ENCODE measurements at places on chromosomes 3 and 15.

DNA sequence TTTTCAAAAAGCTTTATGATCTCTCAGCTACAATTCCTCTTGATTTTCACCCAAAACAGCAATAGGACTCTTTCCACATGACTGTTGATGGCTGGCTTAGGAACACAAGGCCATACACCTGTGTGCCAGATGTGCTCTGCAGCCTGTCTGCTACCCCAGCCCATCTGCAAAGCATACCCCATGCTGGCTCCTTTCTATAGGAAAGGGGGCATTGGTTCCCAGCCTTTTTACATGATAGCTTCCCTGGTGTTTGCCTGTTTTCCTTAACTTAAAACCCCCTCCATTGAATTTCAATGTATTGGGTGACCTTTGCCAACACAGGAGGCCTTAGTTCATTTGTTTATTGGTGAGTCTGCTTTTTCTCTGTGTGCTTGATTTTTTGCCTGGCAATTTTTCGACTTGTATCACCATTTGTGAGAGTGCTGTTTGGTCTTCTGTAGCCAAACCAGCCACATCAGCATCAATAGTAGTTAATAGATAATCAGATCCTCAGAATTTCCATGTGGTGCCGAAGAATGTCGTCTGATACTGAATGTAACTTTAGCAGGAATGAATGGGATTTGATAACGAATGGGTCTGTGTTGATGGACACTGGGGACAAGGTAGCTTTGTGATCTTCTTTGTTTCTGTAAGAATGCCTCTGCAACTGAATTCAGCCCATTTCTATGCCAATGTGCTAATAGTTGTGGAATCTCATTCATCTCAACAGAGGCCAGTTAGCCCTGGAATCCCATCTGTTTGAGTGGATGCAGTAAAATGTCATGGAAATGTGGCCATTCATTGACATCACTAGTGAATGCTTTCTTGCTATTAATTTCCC lies 272.2 kb upstream of the RARB start:
- DNase-seq, result no peak

- DNase-seq, result no peak
These were observed 80.4 kb downstream of the IGF1R start for GRCh38 chr15:98728811-98729160.

DNA sequence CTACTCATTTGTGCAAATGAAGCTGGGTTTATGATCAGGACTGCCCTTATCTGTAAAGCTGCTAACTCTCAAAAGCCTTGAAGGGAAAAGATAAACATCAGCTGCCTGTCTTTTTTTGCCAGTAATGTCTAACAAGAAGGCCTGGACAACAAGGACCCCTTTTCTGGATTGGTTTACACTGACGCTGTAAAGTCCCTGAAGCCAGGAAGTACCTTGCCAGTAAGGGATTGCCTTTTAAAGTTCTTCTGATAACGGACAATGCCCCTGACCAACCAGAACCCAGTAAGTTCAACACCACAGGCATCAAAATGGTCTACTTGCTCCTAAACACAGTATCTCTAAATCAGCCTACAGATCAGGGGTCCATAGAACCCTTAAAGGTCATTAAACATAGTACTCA lies 178.0 kb downstream of the PCCB start:
- DNase-seq, result no peak

GRCh38 chr3:25428789-25429335 lies 799 bp downstream of the RARB start:
- no peak for DNase-seq

- no peak for DNase-seq
These were observed 158.7 kb downstream of the APBA2 start for GRCh38 chr15:29044503-29044901.

DNA sequence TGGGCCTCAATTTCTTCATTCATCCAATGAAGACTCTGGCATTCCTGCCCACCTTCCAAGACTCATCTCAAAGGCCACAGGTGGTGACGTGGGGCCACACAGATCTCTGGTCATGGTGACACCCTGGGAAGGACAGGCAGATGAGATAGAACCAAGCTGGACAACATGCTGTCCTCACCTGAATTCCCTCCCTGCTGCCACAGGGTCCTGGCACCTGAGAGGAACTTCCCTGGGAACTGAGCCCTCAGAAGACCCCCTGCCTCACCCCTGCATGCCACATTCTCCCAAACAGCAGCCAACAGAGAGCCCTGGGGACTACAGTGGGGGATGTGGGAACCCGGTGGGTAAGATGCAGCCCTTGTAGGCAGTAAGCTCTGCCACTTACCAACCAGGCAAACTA lies 10.7 kb downstream of the KLF15 start:
- no peak for DNase-seq

GRCh38 chr3:134312072-134312872 lies 61.6 kb upstream of the RYK start:
- DNase-seq, result no peak

GRCh38 chr3:128390867-128391266 lies 75.8 kb downstream of the DNAJB8 start:
- DNase-seq, result no peak

DNA sequence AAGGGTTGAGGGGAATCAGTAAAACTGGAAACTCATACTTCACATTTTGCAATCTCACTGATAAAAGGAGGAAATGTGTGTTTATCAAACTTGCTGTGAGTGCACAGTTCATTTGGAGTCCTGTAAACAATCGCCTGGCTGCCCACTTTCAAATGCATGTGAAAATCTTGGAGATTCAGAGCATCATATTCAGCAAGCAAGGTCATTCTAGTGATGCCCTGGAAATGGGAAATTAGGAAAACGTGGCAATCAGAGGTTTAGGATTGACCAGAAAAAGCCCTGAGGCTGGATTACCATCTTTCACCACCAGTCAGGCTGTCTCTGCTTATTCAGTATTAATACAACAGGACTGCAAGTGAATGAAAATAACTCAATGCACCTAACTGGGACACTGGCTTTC lies 23.9 kb downstream of the DPH6 start:
- no peak for DNase-seq

- DNase-seq, result no peak
These were observed 1.4 kb upstream of the ILDR1 start for GRCh38 chr3:122023335-122023910.

- DNase-seq, result peak; percentile 90
These were observed 768 bp upstream of the SEMA5B start for GRCh38 chr3:123028233-123028828.

DNA sequence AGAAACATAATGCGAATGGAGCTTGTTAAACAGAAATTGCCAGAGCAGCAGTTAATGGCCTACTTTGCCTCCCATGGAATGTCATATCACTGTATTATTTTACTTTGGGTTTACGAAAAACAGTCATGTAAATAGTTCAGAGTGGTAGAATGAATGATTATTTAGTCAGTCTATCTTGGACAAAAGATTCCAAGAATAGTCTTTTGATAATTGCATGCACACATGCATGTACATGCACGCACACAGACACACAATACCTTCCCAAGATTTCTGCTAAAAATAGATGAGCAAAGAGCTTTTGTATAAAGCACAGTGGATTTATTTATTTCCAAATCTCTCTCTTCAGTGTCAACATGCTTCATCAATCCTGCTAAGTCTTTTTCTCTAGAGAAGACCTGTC lies 800.7 kb downstream of the DIPK2A start:
- DNase-seq, result no peak

GRCh38 chr3:184260724-184261269 lies 556 bp downstream of the CAMK2N2 start:
- peak; percentile 53 for DNase-seq

DNA sequence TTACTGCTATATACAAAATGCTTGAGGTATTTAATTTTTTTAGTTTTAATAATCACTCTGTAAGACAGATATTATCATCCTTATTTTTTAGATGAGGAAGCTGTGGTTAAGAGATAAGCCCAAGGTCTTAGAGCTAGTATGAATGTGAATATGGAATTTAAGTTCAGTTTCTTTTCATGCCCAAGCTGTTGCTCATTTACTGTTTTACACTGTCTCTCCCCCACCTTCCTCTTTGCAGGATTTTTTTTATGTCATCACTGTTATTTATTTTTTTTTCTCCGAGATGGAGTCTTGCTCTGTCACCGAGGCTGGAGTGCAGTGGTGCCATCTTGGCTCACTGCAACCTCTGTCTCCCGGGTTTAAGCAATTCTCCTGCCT lies 22.5 kb downstream of the MAP2K5 start:
- no peak for DNase-seq

DNA sequence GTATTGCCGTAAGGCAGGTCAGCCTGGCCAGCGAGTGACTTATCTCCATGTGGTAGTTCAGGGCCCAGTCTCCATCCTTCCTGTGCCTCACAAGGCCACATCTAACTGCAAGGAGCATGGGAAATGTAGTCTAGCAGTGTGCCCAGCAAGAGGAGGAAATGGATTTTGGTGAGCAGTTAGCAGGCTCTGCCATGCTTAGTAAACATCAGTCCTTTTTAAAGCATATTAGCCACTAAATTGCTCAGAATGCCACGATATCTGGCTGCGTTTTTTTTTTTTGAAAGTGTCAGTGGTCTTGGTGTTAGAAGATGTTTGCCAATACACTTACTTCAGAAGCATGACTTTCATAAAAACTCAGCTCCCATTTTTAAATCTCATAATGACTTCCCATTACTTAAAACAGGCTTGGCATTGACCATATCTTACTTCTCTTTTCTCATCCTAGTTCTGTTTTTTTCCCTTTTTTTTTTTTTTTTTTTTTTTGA lies 470.2 kb upstream of the TPRG1 start:
- no peak for DNase-seq

DNA sequence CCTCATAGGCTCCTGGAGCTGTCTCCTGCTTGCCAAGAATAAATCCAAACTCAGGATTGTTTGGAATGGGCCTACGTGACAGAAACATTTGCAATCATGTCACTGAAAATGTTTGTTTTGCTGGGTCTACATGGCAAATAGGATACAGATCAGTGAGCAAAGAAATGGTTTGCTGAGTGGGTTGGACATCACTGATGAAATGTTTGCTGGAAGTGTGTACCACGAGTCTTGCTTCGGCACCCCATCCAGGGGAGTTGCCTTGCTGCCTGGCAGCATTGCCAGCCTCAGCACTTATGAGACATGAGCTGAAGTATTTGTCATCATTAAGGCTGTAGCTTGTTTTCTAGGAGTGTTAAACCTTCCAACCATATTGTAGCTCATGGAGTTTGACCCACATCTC lies 213.3 kb upstream of the CFAP20DC start:
- no peak for DNase-seq

DNA sequence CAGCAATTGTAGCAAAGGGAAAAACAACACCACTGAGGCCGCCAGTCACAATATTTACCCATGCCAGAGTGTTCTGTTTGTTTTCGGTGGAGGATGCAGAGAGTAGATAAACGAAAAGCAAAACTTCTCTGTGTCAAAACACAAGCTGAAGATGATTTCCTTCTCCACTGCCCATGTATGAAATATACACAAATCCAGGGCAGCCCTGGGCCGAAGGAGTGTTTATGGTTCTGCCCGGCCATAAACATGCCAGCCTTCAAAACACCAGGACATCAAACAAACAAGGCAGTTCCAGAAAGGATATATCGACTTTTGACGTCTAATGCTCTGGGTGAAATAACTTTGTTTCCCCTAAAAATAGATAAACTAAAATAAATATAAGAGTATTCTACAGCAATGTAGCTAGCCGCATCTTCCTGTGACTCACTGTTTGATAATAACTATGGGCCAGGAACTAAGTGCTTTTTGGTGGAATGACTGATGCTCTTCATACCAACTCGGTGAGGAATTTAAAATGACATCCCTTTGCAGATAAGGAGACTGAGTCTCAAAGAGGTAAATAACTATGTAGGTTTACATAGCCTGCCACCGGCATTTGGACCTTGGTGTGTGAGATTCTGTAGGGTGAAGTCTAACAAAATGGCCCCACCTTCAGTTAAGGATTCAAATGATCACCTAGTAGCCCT lies 82.8 kb downstream of the MAGI1 start:
- no peak for DNase-seq

DNA sequence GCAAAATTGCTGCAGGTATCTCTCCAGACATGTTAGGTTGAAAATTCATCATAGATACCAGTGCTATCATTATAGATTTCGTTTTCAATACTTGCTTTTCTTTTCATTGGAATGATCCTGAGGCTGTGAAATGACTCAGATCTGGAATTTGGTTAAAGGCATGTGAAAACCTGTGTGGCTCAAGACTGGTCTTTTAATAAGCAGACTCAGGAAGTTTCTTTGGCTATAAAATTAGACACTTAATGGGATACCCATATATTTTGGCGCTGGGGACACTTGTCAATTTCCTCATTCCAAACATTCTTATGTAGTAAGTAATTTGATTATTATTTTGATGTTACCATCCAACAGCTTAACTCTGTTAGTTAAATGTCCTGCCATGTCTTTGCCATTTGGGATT lies 1041.1 kb upstream of the GBE1 start:
- no peak for DNase-seq

DNA sequence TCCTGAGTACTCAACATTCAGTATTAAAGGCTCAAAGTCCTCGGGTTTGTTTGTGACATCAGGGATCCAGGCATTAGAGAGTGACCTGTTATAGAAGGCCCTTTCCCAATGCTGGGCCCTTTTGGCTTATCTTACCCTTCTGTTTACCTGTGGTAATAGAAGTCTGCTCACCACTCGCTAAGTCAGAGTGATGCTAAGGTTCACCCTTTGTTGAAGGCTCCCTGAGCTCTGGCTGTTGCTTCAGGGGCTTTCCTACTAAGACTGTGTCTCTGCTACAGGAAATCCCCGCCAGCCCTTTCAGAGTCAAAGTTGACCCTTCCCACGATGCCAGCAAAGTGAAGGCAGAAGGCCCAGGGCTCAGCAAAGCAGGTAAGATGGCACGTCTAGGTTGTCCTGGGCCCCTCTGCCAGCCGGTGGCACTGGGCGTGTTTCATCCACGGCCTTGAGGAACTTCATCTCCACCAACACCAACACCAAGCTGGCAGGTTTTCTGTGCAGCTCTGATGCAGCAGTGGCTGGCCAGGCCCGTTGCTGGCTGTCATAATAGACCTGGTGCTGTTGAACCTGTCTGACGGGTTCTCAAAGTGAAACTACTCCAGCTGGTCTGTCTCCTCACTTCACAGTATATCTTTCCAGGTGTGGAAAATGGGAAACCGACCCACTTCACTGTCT lies 99.1 kb downstream of the DNASE1L3 start:
- DNase-seq, result peak; percentile 54

GRCh38 chr15:98776607-98777281 lies 128.4 kb downstream of the IGF1R start:
- no peak for DNase-seq

DNA sequence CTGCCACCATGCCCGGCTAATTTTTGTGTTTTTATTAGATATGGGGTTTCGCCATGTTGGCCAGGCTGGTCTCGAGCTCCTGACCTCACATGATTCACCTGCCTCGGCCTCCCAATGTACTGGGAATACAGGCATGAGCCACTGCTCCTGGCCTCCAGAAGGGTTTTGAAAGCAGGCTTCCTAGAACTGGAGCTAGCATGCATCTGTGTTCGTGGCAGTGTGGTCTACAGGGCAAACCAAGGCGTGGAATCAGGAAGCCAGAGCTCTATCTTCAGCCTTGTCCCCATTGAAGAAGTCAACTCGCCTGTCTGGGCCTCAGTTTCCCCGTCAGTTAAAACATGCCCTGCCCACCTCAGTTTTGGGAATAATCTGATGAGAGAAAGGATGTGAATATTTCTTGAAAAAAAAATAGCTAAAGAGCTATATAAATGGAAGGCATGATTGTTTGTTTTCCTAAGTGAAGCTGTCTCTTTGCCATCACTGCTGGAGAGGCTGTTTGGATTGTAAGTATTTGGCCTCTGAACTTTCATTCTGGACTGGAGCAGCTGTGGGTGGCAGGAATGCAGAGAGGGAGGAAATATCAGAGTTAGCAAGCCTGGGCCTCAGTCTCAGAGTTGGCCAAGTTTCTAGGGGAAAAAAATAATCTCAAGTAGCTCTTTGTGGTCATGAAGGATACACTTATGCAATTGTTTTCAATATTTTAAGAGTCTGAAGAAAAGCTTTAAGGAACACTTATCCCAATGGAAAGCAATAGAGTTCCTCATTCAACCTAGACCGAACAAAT lies 36.5 kb upstream of the UACA start:
- no peak for DNase-seq

Measured in NCI-H1105 treated with DMSO at 0.1 percent for 48 hours (cell line).